A549 treated with CpdA at 1 μM for 4 hours (cell line): ENCODE measurements at places on chromosomes 16 and 17. TPM values are rescaled to one million over a fixed set of nuclear protein-coding genes. Genes with fewer than 3 reads are reported as not detected.

The PRR11 gene
- total RNA-seq, result 45.6 to 58.7 TPM (median 56.4 TPM) in 5 replicates

The TBC1D28 gene
- not detected in 5 replicates for total RNA-seq

The HEXIM1 gene
- 46.7 to 62.6 TPM (median 54.8 TPM) in 5 replicates for total RNA-seq

The HS3ST2 gene
- total RNA-seq, result not detected in 5 replicates

The PRR15L gene
- total RNA-seq, result 0.08 to 0.20 TPM (median 0.15 TPM) in 4 of 5 replicates, not detected in the other

The KRT38 gene
- not detected in 5 replicates for total RNA-seq

The KCNH4 gene
- 0.28 to 0.61 TPM (median 0.49 TPM) in 5 replicates for total RNA-seq

The KRT20 gene
- total RNA-seq, result 0.17 to 0.52 TPM (median 0.26 TPM) in 5 replicates

The HEATR9 gene
- total RNA-seq, result not detected in 5 replicates

The DUSP3 gene
- 58.4 to 63.0 TPM (median 62.0 TPM) in 5 replicates for total RNA-seq

The OSGIN1 gene
- total RNA-seq, result 26.7 to 64.3 TPM (median 38.3 TPM) in 5 replicates

The ZKSCAN2 gene
- total RNA-seq, result 2.0 to 2.6 TPM (median 2.2 TPM) in 5 replicates

The PRSS33 gene
- total RNA-seq, result 0.03 TPM in 1 of 5 replicates, not detected in the others

The ARL5C gene
- not detected in 5 replicates for total RNA-seq

The NDUFB10 gene
- total RNA-seq, result 247 to 298 TPM (median 257 TPM) in 5 replicates

The CIAO2B gene
- 121 to 175 TPM (median 171 TPM) in 5 replicates for total RNA-seq

The TEKT5 gene
- total RNA-seq, result 0.05 to 0.27 TPM in 2 of 5 replicates, not detected in the others

The NUDT16L1 gene
- total RNA-seq, result 17.3 to 25.2 TPM (median 24.0 TPM) in 5 replicates

The TRAPPC1 gene
- 309 to 334 TPM (median 324 TPM) in 5 replicates for total RNA-seq

The C1QTNF1 gene
- 35.4 to 45.3 TPM (median 37.4 TPM) in 5 replicates for total RNA-seq

The CIITA gene
- 0.08 to 0.17 TPM (median 0.16 TPM) in 5 replicates for total RNA-seq

The ASGR1 gene
- total RNA-seq, result 0.82 to 1.2 TPM (median 1.0 TPM) in 5 replicates

The DNAI2 gene
- total RNA-seq, result 0.06 TPM in 1 of 5 replicates, not detected in the others

The KRTAP4-9 gene
- total RNA-seq, result not detected in 5 replicates

The DBNDD1 gene
- total RNA-seq, result 47.6 to 60.8 TPM (median 57.9 TPM) in 5 replicates

The CLDN7 gene
- 0.54 to 0.90 TPM (median 0.62 TPM) in 5 replicates for total RNA-seq

The SCRN2 gene
- 30.1 to 39.1 TPM (median 34.5 TPM) in 5 replicates for total RNA-seq

The PGS1 gene
- 21.8 to 28.7 TPM (median 28.0 TPM) in 5 replicates for total RNA-seq

The ZPBP2 gene
- not detected in 5 replicates for total RNA-seq

The LPO gene
- not detected in 5 replicates for total RNA-seq

The COPS3 gene
- 144 to 151 TPM (median 146 TPM) in 5 replicates for total RNA-seq

The CDR2L gene
- 33.1 to 46.8 TPM (median 45.6 TPM) in 5 replicates for total RNA-seq

The GJC1 gene
- total RNA-seq, result 30.8 to 42.4 TPM (median 36.4 TPM) in 5 replicates

The KRT15 gene
- 3.5 to 6.2 TPM (median 5.4 TPM) in 5 replicates for total RNA-seq

The C16orf74 gene
- total RNA-seq, result 9.5 to 18.9 TPM (median 16.3 TPM) in 5 replicates

The CCDC40 gene
- total RNA-seq, result 4.5 to 7.5 TPM (median 6.2 TPM) in 5 replicates

The OR1F1 gene
- 0.29 to 0.48 TPM (median 0.40 TPM) in 3 of 5 replicates, not detected in the others for total RNA-seq

The PPP1R27 gene
- total RNA-seq, result 0.18 to 0.40 TPM in 2 of 5 replicates, not detected in the others

The EZH1 gene
- 8.1 to 12.6 TPM (median 11.6 TPM) in 5 replicates for total RNA-seq

The ADAM11 gene
- total RNA-seq, result 1.7 to 2.1 TPM (median 1.9 TPM) in 5 replicates

The ENGASE gene
- 16.9 to 26.5 TPM (median 18.9 TPM) in 5 replicates for total RNA-seq

The ARHGAP27 gene
- 12.0 to 16.3 TPM (median 14.1 TPM) in 5 replicates for total RNA-seq
